Hematopoietic multipotent progenitor cell treated with erythropoietin and hydrocortisone succinate and interleukin-3 and kit ligand, for 6 days (in vitro differentiated cells): ENCODE measurements at places on chromosomes 2 and 18.
A peak's percentile ranks its signal among the peaks of the same experiment; 100 is the strongest.

DNA sequence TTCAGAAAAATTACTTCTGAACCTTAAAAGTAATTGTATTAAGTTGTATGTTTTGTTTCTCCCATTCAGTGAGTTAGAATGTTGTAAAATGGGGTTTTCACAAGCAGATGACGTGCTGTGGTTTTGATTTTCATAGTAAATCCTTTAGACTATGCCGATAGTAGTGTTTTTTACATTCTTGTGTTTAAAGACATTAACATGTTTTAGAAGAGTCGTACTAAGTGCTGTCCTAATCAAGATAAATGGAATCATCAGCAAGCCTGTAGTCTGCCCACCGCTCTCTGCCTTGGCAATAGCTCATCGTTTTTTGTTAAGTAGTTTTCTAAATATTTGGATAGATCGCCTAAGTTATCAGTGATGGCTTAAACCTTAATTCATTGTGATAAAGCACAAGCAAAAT lies 21.5 kb downstream of the PKP4 start:
- DNase-seq: no peak

DNA sequence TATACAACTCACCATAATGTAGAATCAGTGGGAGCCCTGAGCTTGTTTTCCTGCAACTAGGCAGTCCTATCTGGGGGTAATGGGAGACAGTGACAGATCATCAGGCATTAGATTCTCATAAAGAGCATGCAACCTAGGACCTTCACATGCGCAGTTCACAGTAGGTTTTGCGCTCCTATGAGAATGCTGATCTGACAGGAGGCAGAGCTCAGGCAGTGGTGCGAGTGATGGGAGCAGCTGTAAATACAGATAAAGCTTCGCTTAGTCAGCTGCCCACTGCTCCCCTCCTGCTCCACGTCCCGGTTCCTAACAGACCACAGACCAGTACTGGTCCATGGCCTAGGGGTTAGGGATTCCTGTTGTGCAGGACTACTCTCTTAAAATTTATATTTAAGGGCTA lies 255.3 kb upstream of the POU3F3 start:
- no peak for DNase-seq

DNA sequence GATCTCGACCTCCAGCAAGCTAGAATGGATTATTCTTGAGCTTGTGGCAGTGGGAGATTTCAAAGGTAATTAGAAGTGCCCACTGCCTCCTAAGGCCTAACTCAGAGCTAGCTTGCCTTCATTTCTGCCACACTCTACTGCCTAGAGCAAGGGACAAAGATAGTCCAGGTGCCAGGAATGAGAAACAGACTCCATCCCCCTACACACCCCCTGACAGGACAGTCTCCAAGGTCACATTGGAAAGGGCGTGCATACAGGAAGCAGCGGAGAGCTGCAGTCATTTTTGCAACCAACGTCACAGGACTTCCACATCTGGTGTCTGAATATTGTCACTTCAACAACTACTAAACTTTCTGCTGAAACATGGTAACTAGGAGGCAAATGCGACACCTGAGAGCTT lies 101.0 kb upstream of the SH3BP4 start:
- no peak for DNase-seq

GRCh38 chr2:29374823-29375222 lies 259.6 kb downstream of the CLIP4 start:
- no peak for DNase-seq

DNA sequence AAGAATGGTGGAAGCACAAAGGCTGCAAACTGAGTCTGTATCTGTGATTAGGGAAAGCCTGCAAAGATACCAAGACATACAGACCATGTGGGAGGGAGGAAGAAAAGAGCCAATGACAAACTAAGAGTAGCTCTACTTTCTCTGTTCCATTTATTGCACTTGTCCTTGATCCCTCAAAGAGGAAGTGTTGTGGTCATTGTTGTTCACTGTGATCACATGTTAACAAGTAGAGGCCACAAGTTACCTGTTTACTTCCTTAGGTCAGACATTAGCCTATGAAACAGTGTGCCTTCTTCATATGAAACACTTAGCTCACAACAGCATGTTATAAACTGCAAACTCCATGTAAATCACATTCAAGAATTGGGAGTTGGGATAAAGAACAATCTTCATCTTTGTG lies 32.6 kb downstream of the MAP2 start:
- DNase-seq: no peak

- DNase-seq: no peak
Observed at GRCh38 chr2:72150861-72151356, 3.2 kb upstream of the CYP26B1 start.

GRCh38 chr2:35864141-35864540 lies 491.4 kb upstream of the CRIM1 start:
- peak; percentile 5 for DNase-seq

GRCh38 chr2:186868344-186868743 lies 19.4 kb upstream of the ZSWIM2 start:
- DNase-seq: no peak

DNA sequence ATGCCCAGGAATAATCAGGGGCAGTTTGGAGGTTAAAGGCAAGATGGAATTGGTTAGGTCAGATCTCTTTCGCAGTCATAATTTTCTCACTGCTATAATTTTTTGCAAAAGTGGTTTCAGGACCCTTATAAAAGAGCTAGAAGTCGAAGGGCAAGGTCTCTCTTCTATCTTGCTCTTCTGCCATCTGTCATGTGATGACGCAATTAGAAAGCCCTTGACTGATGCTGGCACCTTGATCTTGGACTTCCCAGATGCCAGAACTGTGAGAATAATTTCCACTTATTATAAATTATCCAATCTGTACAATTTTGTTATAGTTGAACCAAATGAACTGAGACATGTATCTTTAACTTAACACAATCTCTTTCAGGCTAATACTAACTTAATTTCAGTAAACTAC lies 6.3 kb upstream of the RALBP1 start:
- no peak for DNase-seq

GRCh38 chr2:9400268-9401058 lies 22.9 kb downstream of the ITGB1BP1 start:
- no peak for DNase-seq

DNA sequence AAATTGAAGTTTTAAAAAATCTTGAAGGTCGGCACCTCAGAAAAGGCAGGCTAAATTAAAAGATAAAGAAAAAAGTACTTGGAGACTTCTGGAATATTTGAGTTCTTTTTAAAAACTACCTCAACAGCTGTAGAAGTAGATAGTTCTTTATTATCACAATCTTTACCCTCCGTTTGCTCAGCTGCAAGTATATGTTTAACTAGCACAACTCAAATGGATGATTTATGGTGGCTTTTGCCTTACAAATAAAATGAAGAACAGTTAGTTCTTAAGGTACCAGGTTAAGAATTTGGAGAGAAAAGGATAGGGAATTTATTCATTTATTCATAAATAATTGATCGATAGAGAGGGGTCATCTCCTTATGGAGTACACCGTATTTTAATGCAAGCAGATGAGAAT lies 237.6 kb upstream of the FOSL2 start:
- no peak for DNase-seq

GRCh38 chr18:11323359-11323819 lies 174.0 kb upstream of the PIEZO2 start:
- DNase-seq: no peak

- no peak for DNase-seq
Observed at GRCh38 chr18:5738526-5738925, 156.8 kb downstream of the TMEM200C start.

DNA sequence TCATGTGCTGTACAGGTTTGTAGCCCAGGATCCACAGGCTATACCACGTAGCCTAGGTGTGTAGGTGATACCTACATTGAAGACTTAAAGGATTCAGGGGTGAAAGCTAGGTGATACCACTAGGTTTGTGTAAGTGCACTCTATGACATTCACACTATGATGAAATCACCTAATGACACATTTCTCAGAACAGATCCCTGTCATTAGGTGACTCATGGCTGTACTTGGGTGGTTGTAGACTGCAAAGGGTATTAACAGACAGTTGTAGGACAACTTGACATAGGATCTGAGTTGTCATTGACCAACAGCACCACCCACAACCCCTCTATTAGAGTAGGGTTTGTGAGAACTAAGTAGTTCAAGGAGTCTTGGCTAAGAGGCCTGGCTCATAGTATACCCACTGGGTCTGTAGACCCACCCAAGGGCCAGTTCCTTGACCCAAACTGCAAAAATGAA lies 27.7 kb upstream of the SMCHD1 start:
- no peak for DNase-seq

DNA sequence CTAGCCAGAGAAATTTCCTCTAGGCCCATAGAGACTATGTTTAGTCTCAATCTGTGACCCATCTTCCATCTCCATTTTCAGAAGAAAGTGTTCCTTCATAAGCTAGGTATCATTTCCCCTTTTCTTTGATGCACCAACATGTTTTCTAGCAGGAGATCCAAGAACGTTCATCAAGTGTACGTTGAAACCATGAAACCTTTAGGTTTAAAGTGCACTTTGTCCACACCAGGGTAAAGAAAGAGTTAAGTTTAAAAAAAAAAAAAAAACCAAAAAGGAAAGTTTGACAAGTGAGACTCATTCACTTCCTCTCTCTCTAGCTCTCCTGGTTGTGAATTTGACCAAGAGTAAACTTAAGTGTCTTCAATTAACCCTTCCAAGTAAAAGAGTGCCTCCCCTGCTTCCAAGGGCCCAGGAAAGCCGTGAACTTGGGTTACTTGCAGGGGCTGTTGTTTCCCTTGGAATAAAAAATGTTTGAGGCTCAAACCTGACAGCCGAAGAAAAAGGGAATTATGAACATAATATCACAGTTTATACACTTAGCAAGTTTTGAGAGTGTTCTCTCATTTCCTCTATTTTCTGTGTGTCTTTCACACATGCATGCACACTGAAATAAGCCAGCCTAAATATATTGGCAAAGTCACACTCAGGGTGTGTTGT lies 56.7 kb downstream of the LBH start:
- no peak for DNase-seq

DNA sequence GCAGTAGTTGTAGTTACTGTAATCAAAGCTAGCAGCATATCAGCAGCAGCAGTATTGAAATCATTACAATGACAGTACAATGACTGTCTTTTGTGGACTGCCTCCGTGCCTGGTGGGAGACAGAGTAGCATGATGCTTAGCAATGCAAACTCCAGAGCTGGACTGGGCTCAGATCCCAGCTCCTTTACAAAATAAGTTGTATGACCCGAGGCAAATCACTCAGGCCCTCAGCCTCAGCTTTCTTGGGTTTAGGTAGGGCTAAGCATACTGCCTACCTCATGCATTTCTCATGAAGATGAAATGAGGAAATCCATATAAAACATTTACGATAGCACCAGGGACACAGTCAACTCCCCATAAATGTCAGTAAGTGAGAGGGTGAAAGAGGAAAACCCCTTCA lies 170.7 kb downstream of the TTC32 start:
- no peak for DNase-seq

DNA sequence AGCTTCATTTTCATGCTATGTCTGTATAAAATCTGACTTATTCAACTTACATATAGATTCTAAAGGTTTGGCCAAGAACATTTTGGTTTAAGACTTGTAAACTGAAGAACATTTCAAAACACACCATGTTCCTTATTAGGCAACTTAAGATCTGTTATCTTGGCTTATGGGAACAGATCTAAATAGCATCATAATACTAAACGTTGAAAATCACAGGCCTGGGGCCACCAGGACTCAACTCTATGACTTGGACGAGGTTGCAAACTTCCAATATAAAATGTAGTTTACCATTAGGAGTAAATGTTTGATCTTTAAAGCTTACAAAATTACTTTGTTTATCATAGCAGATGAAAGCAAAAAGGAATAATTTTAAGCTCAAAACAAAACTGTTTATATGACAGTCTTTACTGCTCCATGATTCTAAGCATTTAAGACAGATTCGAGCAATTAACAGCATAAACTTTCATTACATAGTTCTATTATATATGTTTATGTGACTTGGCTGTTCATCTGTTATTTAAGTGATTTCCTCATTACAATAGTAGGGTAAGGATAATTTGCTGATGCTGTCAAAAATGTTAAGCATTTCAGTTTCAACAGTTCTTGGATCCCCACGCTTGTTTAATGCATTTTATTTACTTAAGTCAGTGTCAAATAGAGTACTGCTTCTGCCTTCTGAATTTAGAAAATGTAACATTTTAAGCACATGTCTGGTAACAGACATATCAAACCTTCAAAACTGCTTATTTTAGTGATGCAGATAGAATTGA lies 8.3 kb downstream of the TCF4 start:
- no peak for DNase-seq

DNA sequence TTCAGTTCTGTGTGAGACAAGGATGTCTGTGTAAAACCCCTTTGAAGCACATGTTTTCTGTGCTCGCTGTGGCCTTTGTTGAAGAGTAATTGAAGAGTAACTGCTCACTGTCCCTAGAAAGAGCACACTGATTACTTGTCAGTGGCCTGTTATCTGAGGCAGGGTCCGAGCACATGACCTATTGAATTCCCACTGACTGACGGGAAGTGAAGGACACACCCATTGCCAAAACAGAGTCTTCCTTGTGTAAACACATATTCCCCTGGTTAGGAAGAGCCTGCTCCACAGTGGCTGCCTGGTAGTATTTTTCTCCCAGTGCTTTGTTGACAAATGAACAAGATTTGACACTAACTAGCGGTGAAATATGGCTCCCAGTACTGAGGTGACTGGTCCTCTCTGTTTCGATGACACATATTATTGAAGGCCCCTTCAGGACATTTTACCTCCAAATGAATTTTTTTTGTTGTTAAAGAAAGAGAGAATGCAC lies 148.5 kb upstream of the GYPC start:
- no peak for DNase-seq

- no peak for DNase-seq
Observed at GRCh38 chr2:128261245-128262128, 57.2 kb downstream of the HS6ST1 start.

- DNase-seq: peak; percentile 79
Observed at GRCh38 chr2:42722320-42723190, 41.4 kb downstream of the OXER1 start.

DNA sequence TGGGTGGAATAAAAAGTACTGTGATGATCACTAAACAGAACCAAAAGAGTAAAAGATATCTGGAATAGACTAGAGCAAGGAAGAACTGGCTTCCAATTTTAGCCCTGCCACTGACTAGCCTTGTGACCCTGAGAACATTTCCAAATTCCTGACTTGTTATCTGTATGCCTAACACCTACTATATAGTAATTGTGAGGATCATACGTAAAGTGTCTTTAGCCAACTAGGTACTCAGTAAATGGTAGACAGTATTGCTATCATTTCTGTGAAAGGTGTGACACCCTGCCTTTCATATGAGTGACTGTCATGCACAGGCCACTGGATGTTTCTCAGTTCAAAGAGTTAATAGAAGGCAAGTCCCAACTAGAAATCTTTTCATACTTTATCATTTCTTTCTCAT lies 29.8 kb downstream of the CYTIP start:
- no peak for DNase-seq

DNA sequence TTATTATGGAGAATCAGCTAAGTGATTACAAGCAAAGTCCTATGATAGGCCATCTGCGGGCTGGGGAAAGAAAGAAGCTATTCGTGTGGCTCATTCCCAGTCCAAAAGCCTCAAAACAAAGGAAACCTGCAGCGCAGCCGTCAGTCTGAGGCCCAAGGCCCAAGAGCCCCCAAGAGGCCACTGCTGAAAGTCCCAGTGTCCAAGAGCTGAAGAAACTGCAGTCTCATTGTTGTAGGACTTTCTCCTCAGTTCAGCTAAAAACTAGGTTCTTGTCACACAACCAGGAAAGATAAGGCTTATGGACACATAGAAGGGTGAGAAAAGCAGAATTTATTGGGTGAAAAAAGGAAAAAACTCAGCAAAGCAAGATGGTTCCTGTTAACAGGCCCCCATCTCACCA lies 143.2 kb downstream of the RHBDD1 start:
- peak; percentile 71 for DNase-seq
